Activated gamma-delta T cell treated with anti-CD3 and anti-CD28 coated beads, Interleukin-2, amount 50 U/mL, for 16 hours (primary cell): ENCODE measurements at places on chromosomes 3 and 15.
A peak's percentile ranks its signal among the peaks of the same experiment; 100 is the strongest.

- no peak for DNase-seq
These were observed 11.0 kb downstream of the POMGNT2 start for GRCh38 chr3:43094851-43095250.

DNA sequence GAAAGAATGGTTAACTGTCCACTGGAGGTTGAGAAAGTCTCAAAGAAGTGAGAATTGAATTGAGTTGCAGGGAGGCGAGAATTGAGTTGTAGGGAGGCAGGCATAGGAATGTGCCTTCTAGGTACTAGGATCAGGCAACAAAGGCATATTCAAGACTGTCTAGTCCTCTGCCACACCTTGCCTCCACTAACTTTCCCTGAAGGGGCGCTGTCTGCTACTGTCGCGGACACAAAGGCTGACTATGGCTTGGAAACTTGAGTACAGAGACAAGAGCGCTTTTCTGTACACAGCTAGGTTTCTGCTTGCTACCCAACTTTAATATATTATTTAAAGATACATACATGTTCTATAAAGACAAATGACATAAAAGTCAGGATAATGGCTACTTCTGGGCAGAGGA is 10.4 kb upstream of the FBXL22 start:
- DNase-seq: no peak

DNA sequence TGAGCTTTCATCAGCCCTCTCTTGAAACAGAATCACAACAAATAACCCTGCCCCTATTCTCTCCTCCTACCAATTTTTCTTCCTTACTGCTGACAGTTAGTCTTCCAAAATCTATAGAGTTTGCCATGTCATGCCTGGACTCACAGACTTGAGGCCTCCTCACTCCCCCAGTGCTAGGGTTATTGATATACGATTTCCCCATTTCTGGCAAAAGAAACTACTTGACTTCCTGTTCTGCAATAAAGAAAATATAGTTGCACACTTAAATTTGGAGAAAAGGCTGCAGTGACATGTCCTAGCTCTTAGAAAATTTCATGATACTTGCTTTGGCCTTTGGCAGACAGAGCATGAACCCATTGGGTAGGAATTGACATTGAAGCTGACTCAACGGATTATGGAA is 75.9 kb downstream of the CYP19A1 start:
- no peak for DNase-seq

DNA sequence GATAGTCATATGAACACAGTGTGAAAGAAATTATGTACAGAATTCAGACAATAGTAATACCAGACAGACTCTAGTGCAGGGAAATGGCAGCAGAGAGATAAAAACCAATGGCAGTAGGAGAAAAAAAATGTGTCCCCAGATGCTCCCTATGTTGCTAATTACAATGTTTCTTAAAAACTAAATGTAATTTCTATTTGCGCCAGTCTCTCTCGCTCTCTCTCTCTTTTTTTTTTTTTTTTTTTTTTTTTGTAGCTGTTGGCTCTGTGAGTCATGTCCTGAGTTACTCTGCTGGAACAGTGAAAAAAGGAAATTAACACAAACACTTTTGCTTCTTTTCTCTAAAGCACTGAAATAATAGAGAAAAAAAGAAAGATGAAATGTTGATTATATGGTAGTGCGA is 871.9 kb downstream of the GBE1 start:
- DNase-seq: no peak

DNA sequence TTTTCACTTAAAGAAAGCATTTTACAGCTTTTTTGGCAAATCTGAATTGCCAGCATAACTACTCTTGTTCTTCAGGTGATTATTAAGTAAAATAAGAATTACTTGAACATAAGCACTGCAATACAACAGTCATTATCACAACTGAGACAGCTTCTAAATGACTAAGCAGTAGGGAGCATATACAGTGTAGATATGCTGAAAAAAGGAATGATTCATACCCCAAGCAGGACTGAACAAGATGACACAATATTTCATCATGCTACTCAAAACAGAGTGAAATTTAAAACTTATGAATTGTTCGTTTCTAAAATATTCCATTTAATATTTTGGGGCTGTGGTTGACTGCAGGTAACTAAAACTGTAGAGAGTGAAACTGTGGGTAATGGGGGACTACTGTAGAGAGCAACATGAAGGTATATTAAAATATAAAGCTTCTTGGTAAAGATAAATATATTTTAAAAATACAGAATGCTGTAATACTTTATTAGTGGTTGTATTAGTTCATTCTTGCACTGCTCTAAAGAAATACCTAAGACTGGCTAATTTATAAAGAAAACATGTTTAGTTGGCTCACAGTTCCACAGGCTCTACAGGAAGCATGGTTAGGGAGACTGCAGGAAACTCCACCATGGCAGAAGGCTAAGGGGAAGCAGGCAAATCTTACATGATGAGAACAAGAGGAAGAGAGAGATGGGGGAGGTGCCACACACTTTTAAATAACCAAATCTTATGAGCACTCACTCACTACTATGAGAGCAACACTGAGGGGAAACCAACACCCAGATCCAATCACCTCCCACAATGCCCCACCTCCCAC is 84.8 kb downstream of the DCLK3 start:
- no peak for DNase-seq

- DNase-seq: no peak
These were observed 128.0 kb upstream of the PRICKLE2 start for GRCh38 chr3:64353226-64353625.

- DNase-seq: no peak
These were observed 640.6 kb upstream of the DPPA4 start for GRCh38 chr3:109977897-109978296.

DNA sequence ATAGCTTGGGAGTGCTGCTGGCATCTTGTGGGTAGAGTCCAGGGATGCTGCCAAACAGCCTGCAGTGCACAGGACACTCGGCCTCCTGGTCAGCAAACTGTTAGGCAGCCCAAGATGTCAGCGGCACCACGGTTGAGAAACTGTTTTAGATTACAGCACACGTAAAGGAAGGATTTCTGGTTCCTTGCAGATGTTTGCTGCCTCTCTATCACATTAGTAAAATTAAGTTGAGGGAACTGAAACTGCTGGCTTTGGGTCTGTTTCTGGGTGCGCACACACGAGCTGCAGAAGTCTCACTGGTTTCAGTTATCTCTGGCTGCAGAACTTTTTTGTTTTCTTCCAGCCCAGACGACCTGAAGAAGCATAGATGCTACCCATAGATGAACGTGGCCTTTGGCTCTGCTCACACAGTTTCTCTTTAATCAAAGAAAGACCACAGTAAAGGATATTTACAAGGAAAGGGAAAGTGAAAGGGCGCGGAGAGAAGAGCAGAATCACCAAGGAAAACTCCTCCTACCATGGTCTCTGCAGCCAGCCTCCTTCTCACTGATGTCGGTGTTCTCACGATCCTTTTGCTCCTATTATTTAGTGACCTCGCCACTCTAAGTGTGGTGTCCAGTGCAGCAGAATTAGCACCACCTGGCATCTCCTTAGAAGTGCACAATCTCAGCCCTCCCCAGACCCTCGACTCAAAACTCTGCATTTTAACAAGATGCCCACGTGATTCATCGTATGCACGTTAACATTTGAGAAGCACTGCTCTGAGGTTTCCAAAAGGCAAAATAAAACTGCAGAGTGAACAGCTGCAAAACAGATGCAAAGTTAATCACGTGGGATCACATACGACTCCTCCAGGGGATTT is 50.6 kb upstream of the AKAP13 start:
- DNase-seq: no peak

GRCh38 chr3:143067201-143067600 is 52.4 kb upstream of the CHST2 start:
- DNase-seq: no peak

- no peak for DNase-seq
These were observed 34.1 kb upstream of the HES1 start for GRCh38 chr3:194101592-194102432.

DNA sequence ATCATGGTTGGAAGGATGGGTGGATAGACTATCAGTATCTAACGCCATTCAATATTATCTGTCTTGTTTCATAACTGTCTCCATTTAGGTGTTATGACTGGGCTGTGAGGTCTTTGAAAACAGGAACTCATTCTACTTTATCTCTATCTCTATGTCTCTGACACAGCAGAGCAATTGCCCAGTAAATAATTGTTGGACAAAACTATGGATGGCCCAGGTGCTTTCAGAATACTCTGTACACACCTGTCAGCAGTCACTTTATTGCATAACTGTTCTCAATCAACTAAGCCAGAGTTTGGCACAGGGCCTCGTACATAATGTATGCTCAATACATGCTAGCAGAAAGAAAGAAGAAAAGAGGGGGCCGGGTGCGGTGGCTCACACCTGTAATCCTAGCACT is 210.3 kb downstream of the OPA1 start:
- DNase-seq: no peak

DNA sequence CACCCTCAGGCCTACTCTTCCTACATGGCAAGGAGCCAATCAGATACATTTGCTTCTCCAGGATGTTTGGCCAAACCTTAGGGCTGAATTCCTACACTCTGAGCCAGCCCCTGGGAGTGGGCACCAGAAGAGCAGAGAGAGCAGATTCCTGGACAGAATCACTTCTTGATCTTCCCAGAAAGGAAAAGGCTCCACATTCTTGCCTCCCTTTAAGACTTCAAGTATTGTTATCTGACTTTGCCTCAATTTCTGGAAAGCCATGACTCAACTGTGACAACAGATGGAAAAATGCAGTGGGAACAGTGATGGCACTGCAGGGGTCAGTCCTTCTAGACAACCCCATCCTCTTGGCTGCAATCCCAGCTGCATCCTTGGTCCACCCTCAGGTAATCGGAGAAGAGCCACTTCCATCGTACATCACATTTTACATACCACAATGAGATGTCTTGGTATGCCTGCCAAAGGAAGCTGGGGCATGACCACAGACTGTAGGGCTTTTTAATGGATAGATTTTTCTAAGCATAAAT is 21.0 kb downstream of the SLCO2A1 start:
- DNase-seq: no peak

- no peak for DNase-seq
These were observed 39.4 kb upstream of the IDH2 start for GRCh38 chr15:90141646-90142045.

GRCh38 chr3:414063-414462 is 217.5 kb downstream of the CHL1 start:
- DNase-seq: no peak

DNA sequence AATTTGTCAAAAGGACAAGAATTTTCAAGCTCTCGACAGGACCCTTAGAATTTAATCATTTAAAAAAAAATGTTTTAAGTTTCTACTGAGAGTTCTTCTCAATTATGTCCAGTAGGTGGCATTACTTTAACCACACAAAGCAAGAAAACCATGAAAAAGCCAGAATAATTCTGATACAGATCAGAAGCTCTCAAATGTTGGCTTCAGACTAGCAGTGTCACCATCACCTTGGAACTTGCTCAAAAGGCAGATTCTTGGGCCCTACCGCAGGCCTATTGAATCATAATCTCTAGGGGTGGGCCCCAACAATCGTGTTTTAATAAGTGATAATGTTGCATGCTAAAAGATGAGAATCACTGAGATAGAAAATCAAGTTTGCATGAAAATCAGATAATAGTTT is 99.5 kb upstream of the KCNMB2 start:
- DNase-seq: no peak

DNA sequence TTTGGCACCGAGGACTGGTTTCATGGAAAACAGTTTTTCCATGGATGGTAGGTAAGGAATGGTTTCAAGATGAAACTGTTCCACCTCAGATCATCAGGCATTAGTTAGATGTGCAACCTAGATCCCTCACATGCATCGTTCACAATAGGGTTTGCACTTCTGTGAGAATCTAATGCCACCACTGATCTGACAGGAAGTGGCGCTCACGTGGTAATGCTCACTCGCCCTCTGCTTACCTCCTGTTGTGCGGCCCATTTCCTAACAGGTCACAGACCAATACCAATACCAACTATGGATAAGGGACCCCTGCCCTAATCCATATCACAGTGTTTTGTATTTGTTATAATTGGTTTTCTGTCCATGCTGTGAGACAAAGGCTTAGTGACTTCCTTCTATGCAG is 58.9 kb downstream of the SLMAP start:
- DNase-seq: peak; percentile 8

DNA sequence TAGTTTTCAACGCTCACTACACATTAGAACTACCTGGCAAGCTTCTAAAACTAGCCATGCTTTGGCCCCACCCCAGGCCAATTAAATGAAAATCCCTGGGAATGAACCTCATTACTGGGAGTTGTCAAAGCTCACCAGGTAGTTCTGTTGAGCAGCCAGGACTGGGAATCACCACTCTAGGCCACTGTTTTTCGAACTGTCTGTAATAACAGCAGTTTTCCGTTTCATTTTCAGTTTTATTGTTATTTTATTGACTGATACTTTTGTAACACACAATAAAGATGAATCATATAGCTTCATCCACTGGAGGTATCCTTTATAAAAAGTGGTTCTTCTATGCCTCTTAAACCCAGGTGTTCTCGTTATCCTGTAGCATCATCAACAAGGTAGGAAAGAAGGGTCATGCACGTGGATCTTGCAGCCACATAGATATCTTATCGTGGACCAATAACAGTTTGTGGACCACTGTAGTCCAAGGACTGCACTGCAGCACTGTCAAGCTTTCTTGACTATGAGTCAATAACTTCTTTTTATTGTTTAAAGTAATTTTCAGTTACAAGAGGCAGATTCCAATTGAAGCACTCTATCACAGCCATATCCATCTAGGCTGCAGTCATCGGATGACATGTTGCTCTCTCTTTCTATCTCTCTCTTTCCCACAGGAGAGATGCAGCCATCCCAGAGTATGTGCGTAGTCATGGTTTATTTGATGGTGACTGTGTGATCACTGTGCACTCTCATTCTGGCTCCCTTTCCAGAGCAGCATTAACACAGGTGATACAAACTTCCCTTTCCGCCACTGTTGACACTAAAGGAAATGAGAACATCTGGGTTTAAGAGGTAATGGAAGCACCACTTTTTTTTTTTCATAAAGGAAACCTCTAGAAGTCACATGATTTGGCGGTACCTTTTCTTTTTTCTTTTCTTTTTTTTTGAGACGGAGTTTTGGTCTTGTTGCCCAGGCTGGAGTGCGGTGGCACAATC is 39.0 kb upstream of the BLM start:
- DNase-seq: no peak

GRCh38 chr15:96553931-96554330 is 223.4 kb downstream of the NR2F2 start:
- no peak for DNase-seq

DNA sequence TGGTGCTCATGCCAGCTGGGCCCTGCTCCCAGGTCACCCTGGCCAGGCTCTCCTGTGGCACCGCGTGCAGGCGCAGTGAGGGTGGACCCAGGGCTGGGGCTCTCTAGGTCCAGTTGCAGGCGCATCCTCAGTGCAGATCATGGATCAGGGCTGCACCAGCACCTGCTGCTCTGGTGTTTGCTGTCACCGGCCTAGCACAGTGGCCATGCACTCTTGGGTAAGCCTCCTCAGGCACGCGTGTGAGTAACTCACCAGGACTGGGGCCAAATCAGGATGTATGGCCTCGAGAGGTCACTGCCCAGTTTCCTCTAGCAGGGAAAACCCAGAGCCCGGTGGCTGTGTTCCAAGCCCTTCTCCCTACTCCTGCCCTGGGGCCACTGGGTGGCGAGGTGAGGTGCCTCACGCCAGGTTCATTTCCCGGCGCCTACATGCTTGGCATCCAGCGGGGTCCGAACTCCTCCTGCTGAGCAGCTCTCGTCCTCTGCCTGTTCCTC is 45.5 kb upstream of the SLC41A3 start:
- DNase-seq: no peak
